ENCODE measurements at places on chromosomes 11 and 22.

DNA sequence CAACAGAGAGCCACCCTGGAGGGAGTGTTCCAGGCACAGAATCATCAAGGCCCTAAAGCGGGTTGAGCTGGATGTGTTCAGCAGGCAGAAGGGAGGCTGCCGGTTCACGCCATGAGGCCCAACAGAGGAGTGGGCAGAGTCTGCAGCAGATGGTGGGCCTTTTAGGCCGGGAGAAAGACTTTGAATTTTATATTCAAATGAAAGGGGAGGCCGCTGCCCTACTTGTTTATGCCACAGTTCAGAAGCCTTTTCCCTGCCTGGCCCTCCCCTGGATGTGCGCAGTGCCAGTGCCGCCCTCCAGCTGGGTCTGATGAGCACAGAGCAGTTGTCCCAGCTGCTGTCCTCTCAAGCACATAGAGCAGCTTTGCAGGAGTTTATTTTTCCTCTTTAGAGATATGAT is 46.9 kb upstream of the TTC12 start:
- no peak for DNase-seq

- no peak for DNase-seq
These were observed 14.4 kb upstream of the BIRC2 start for GRCh38 chr11:102332611-102332994.

- DNase-seq = no peak
These were observed 26.9 kb upstream of the GRAMD4 start for GRCh38 chr22:46593211-46593681.

- no peak for DNase-seq
These were observed 568 bp downstream of the ALG8 start for GRCh38 chr11:78138694-78139421.

DNA sequence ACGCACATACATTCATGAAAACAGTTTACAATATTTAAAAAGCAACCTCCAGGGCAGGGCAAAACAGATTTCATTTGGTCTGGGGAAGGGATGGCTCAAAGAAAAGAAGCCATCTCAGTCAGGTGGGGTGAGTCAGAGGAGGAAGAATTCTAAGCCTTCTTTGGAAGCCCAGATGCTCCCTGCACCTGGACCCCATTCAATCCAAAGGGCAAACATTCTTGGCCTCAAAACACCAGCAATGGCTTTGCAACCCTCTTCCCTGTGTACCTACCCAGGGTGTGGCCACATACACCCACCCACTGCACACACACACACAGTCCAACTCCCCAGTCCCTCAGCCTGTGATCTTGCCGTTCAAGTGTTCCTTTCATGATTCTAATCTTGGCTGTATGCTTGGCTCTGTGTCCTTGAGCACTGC is 2.0 kb downstream of the KCNE3 start:
- DNase-seq = no peak

- DNase-seq = no peak
These were observed 23.5 kb upstream of the BLID start for GRCh38 chr11:122139595-122139866.

GRCh38 chr22:28229566-28230485 is 310.8 kb upstream of the PITPNB start:
- DNase-seq = no peak

DNA sequence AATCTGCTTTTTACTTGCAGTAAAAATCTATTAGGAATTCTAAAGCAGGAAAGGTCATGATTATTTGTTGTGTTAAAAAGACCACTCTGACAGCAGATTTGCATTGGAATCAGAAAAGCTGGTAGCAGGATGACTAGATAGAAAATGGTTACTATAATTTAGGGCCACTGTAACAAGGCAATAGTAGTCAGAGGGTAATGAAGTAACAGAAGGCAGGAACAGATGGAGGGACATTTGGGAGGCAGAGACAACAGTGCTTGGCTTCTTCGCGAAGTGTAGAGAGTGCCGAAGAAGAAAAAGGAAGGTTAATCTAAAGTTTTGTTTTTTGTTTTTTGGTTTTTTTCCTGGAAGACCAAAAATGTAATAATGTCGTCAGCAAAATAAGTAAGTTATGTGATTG is 129.8 kb upstream of the SLC5A12 start:
- no peak for DNase-seq

DNA sequence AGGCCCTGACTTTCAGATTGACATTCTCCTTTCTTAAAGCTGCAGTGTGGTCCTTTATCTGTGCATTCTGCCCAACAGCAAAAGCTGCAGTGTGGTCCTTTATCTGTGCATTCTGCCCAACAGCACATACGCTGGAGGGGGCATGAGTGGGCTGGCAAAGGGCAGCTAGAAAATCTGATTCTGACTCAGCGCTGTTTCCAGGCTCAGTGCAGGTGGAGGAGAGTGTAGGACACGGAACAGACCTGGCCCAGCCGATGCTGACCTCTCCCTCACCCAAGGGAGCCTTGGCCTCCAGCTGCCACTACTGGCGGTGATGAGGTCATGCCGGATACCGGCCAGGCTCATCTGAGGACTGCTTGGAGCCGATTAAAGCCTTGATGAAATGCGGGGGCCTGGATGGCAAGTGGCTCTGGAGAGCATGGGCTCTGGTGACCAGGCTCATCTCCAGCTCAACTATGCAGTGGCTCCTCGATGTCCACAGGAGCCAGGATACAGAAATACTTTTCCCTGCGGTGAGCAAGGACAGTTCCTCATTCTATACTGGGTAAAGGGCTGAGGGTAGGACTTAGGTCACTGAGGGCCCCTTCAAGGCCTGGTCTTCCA is 84.6 kb downstream of the CLPB start:
- DNase-seq = no peak

- no peak for DNase-seq
These were observed 468.0 kb downstream of the OPCML start for GRCh38 chr11:133064152-133064877.

DNA sequence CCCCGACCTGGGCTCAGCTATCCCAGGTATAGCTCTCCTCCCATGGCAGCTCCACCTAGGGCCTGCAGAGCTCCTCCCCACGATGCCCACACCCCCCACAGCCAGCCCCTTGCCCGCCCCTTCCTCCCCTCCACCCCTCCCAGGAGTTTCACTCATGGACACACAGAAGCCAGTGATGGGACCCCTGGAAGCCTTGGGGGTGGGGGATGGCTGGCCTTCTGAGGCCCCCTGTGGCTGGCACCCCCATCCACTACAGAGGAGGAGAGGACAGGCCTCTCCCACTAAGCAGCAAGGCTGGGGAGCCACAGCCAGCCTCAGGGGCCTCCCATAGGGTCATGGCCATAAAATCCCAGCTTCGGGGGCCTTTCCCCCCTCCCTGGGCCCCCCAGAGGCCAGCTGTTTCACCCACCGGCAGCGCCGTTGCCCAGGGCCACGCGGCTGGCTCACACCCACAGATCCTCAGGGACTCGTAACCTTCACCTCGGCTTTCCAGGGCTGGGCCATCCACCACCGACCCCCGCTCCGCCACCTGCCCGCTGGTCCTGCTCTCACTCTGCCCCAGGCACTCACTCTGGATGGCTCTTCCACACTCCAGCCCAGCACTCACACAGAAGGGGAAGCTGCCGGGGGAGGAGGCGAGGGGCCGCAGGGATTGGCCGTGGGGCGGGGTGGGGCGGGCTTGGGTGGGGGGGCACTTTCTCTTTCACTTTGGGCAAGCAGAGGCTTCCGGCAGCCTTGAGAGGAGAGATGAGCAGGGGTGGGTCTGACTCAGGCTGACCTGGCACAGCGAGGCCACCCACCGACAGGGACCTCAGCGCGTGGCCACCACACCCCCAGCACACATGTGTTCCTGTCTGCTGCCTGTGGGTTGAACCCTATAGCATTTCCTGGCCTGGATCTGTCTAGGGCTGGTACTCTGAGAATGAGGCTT is 2.2 kb downstream of the SLC25A22 start:
- no peak for DNase-seq

- no peak for DNase-seq
These were observed 50.8 kb upstream of the OR4C15 start for GRCh38 chr11:55503449-55503848.

GRCh38 chr11:130995266-130995665 is 79.0 kb upstream of the SNX19 start:
- DNase-seq = no peak

DNA sequence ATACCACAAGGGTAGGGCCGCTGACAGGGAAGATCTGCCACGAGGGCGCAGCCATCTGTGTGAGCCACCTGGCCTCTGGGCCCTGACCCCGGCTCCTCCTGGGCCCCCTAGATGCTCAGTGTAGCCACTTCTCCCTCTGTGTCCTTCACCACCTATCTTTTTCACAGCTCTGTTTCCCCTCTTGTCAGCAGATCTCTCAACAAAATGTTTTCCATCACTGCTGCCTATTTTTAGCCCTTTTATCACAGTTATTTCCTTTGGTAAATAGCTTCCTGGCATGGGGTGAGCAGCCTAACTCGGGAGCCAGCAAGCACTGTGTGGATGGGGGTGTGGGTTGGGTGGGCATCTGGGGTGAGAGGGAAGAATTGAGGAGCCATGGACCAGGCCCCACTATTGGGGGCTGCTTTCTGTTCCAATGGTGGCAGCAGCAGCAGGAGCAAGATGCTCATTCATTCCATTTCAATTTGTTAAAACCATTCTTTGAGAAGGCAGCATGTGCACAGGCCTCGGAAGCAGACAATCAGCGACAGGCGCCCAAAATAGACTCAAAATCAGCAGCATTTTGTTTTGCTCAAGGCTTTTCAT is 135.2 kb upstream of the NAV2 start:
- no peak for DNase-seq

- no peak for DNase-seq
These were observed 13.6 kb upstream of the OR5AS1 start for GRCh38 chr11:56013805-56014204.

- DNase-seq = peak; percentile 24
These were observed 62.0 kb downstream of the PAK1 start for GRCh38 chr11:77411717-77412441.

DNA sequence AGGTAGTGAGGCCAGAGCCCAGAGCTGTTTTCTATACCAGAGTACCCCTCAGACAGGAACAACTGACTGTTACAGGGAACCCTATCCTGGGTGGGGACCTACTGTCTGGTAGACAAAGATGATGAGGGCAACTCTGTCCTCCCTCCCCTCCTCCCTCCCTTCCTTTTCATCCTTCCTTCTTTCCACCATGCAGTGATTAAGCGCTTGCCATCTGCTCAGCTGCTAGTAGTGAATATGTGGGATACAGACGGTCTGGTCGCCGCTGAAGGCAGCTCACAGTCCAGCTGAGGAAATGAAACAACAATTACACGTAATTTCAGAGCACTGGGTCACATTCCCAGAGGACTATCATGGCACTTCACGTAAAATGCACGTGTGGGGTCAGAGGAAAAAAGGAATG is 597.1 kb downstream of the BUD13 start:
- no peak for DNase-seq

GRCh38 chr11:19447150-19447566 is 206.4 kb upstream of the E2F8 start:
- DNase-seq = no peak

Measured in SK-N-MC (cell line).